ENCODE measurements at places on chromosomes 1 and 21.

DNA sequence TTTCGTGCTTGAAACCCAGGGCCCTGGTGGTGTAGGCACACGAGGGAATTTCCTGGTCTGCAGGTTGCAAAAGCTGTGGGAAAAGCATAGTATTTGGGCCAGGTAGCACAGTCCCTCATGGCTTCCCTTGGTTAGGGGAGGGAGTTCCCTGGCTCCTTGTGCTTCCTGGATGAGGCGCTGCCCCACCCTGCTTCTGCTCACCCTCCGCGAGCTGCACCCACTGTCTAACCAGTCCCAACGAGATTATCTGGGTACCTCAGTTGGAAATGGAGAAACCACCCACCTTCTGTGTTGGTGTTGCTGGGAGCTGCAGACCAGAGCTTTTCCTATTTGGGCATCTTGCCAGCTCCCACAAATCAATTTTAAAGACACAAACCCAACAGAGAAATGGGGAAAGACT is 183.0 kb downstream of the PHTF1 start:
- DNase-seq = no peak

DNA sequence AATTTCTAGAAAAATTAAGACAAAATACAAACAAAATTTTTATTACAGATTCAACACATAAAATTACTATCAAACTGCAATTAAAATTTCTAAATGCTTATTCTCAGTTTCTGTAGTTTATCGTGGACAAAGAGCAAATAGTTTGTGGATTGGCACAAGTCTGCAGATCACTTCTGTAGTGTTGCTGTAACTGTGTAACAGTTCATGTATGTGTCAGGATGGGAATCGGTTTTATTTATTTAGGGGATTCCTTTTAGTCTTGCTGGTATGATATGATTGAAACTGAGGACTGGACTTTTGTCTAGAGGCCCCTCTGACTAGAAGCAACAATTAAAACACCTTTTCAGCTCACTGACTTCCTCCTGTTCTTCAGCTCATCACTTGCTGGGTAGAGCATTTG is 60.8 kb downstream of the LRIG2 start:
- no peak for DNase-seq

DNA sequence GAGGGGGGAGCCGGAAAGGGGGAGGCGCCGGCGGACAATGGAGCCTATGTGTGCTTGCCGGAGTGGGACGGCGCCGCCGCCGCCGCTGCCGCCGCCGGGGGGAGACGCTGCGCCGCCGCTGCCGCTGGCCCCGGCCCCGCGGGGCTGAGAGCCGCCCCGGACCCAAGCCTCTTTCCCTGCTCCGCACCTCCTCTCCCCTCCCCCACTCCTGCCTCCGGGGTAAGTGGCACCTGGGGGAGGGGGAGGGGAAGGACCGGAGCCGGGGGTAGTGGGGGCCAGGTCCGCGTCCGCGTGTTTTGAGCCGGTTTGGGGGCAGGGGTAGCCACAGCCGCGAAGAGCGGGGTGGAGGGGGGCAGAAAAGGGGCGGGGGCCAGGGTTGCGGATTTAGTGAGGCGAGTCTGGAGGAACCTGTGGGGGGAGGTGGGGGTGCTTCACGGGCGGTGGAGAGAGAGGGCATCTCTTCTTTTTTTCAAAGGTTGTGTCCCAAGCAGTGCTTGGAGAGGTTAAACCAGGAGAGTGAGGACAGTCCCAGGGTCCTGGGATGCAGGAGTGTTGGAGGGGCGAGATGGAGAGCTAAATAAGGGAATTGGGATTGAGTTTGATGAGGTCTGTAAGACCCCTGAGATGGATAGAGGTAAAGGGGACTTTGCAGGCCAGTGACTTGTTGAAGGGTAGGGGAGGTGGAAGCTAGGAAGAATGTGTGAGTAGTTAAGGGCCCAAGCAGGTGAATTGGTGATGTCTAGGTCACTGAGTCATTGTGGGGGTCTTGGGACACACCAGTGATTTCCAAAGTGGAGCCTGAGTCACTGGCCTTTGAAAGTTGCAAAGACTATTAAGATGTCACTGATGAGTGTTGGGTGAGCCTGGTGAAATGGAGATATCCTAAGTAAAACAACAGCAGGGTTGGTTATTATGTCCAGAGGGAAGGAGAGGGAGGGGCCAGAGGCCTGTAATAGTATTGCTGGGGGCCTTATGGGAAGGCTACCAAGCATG is 59.1 kb downstream of the BCL9 start:
- no peak for DNase-seq

- DNase-seq = no peak
These were observed 109.3 kb downstream of the DMRTB1 start for GRCh38 chr1:53568540-53568939.

DNA sequence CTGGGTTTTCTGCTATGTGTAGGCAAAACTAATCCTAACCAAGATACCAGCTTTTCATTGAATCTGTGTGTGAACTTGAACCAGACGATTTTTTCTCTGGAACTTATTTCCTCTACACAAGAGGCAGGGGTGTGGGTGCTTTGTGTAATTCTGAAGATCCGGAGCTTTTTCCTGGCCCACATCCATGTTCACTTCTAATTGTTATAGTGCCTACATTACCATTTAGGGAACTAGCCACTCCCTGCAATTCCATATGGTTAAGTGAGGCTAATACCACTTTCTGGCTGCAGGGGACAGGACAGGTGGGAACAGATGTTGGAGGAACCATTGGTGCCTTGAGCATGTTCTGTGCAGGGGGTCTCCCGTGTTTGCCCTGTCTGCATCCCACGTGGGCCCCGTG is 83.4 kb upstream of the FMN2 start:
- DNase-seq = no peak

DNA sequence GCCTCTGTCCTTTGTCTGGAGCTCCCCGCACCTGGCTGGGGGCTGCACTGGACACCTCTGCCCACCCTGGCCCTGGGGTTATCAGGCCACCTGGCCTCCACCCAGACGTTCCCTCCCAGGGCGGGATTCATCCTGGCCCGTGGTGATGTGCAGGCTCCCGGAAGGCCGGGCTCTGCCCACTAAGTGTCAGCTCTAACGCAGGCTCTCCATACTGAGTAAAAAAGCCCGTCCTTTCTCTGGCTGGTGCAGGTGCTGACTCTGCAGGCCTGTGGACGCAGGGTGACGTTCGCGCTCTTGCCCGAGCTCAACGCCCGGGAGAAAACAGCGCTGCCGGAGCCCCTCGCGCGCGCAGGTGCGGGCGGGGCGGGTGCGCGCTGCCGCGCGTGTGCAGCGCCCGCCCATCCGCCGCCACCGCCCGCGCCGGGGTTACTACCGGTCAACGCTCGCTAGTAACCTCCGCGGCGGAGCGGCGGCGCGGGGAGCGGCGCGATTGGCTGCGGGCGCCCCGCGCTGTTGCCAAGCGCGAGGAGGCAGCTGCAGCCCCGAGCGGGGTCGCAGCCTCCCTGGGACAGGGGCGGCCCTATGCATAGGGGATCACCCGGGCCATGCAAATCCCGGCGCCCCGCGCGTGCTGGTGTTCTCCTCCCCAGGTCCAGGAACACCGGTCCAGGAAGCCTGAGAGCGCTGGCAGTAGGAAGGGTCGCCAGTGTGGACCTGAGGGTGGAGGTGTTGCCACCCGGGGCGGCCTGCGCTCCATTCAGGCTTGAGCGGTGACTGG is 15.7 kb downstream of the ABCG1 start:
- DNase-seq = peak; percentile 80

DNA sequence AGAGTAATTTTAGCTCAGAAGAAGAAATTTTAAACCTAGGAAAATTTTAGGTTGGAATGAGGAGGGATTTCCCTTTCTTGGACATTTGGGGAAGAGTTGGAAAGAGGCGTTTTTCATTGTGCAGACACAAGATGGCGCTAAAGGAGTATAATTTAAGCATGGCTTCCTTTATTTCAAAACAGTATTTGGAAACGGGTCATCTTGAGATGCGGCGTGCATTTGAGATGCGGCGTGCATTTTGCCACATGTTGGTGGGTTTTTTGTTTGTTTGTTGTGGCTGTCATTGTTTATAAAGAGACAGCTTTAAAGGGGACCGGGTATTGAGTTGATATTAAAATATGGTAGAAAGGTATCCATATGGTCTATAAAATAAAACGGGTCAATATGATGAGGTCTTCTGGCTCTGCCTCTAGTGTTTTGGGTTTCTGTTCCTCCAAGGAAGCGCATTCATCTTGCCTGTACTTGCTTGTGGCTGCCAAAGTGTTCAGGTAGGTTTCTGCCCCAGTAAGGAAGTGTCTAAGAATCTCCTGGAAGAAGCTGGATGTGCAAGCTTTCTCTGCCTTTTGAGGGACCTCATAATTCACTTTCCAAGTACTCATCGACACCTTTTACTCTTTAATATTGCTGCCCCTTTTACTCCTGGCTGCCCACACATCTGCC is 210.3 kb downstream of the SLC35F3 start:
- DNase-seq = peak; percentile 22

- DNase-seq = no peak
These were observed 55.8 kb upstream of the ZNF326 start for GRCh38 chr1:89939059-89939570.

GRCh38 chr1:59672851-59673572 is 141.7 kb upstream of the HOOK1 start:
- no peak for DNase-seq

Measured in activated naive CD4-positive, alpha-beta T cell treated with anti-CD3 and anti-CD28 coated beads, Interleukin-2, amount 50 U/mL, for 16 hours (primary cell).